ENCODE measurements at places on chromosomes 3 and 15.

GRCh38 chr15:28022181-28022580, 76.9 kb downstream of the OCA2 start:
- no peak for DNase-seq

DNA sequence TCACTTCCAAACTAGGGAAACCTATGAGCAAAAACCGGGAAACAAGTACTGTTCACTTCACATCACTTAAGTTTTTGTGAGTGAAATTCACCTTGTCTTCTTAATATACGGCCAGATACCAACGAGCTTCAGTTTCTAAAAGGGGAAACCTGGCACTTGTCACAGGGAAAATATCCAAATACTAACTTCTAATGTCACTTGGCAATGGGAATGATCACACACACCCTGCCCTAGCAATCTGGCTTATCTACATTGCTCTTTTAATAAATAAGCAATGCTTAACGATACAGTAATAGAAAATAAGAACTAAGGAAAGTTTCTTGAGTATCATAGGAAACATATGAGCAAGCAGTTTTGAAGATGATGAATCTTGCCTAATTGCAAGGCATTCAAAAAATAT, 34.6 kb upstream of the PLOD2 start:
- DNase-seq: no peak

DNA sequence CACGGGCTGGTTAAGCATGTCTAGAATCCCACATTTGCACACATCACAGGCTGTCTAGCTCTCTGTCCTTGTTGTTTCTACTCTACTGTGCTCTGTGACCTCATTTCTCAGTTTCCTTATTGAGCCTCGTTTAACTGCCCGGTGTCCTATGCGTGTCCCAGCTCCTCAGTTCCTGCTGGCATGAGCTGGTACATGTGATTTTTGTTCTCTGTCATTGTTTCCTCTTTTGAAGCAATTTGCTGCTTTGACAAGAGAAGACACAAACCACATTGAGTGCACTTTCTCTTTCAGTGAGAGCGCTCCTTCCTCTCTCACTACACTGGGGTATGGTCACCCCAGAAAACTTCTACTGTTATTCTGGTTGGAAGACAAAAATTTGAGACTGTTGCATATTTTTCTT, 563.5 kb downstream of the PDCD6IP start:
- no peak for DNase-seq

- DNase-seq: no peak
Observed at GRCh38 chr3:155863072-155863784, 7.2 kb upstream of the GMPS start.

GRCh38 chr15:28104326-28104725, 5.2 kb upstream of the OCA2 start:
- no peak for DNase-seq

DNA sequence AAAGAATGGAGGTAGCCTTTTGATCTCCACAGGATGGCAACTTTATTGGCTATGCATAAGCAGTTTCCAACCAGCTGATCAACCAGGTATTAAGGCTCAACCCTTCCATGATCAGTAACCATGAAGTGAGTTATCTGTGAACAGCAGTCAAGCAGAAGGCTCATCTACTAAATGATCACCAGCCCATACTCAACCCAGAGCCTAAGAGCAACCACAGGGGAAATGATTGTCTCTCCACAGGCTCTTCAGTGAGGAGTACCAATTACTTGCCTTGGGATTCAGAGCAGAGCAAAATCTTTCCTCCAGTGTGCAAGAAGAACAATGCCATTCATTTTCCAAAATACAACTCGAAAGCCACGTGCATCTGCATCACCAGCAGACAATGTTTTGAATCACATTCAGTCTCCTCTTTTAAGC, 754.8 kb downstream of the ROBO1 start:
- no peak for DNase-seq

DNA sequence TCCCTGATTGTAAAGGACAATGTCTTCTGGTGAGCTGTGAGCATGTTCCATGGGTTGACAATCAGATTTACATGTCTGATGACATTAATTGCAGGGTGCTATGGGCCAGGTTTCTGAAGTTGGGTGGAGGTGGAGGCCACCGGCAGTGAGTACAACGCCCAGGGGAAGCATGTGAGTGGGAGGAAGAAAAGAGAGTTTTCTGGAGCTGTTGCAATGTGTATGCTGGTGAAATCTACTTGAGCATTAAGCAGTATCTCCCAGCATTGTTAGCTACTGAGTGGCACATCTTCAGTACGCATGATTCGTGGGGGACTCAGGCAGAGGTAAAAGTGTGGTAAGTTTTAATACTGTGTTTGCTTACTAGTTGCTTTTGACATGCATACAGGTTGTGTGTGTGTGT, 26.6 kb downstream of the TMEM45A start:
- DNase-seq: no peak

GRCh38 chr3:112822064-112823055, 24.3 kb downstream of the CD200R1L start:
- DNase-seq: no peak

DNA sequence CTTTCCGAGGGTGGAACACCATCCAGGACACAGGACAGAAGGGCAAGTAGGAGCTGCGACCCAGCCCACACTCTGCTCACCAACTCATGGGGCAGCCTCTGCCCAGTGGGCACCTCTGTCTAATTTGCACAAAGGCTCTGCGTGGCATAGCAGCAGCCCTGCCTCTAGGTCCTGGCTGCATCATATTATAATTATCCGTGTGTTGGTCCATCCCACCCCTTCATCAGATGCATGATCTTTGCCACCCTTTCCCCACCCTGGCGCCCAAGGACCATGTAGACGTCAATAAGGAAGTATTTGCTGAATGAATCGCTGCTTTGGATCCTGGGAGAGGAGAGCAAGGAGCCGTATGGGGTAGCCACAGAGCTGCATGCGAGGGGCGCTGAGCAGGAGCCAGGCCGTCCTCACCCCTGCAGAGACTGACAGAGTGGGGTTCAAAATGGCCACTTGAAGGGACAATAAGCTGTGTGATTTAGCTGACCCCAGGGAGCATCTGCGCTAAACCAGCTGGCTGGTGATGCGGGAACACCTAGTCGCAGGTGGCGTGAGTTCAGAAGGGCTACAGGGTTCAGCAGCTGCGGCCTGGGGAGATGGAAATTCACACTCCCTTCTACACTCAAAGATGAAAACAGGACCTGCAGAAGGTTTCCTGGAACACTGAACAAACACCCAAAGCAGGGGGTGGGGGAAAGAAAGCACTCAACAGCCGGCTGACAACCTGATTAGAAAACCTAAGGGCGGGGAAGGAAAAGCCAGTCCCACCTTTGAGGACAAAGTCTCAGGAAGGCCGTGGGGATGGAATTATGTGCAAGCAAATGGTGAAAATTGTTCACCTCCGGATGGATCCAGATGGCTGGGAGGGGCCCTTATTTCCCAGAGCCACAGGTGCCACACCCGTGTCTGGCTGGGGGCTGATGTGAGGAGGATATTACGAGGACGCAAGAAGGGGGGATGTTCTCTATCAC, 6.4 kb downstream of the MGLL start:
- no peak for DNase-seq

GRCh38 chr3:149011676-149012075, 20.3 kb downstream of the GYG1 start:
- DNase-seq: no peak

DNA sequence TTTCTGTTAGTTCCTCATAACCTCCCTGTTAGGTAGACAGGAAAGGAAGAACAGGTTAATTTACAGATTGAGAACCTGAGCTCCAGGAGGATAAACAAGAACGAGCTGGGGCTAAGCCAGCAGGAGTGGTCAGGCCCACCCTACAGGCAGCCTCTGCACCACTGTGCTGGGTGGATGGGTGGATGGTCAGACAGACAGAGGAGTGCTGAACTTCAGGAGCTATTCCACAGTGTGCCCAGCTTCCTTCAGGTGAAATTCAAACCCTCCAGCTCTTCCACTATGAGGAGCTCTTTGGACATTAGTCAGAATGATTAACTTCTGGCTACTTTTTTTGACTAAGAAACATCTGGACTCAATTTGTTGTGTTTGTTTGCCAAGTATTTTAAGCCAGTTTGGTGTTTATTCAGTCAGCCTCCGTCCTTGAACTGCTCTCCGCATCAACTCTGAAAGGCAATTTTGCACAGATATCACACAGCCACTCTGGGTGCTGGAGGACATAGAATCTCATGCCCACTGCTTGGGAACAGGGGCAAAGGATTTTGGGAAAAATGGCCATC, 361.9 kb downstream of the CLSTN2 start:
- DNase-seq: no peak

GRCh38 chr3:99720985-99721632, 82.7 kb downstream of the COL8A1 start:
- DNase-seq: no peak

GRCh38 chr3:113719758-113720157, 23.3 kb upstream of the USF3 start:
- DNase-seq: no peak

DNA sequence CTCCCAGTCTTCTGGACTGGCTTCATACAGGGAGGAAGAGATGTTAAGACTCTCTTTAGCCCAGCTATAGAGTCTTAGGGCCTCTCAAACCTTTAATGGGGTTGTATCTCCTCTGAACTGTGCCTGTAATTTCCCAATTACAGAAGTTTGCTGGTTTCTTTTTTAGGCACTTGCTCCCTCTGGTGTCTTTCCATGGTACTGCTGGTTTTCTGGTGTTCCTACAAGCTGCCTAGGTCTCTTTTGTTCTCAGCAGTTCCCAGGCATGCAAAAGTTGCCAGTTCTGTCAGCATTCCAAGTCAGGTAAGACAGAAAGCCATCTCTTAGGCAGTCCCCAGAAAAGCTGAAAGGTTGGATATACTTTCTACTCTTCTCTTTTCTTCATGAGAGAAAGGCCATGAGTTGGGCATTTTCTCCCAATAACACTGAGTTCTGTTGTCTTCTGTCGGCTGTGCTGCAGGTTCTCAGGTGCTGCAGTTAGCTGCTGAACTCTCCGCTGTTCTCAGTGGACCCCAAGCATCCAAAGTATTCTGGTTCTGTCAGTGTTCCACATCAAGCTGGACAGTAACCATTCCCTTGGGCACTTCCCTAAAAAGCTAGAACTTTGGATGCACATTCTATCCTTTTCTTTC, 54.4 kb upstream of the EHHADH start:
- DNase-seq: no peak

DNA sequence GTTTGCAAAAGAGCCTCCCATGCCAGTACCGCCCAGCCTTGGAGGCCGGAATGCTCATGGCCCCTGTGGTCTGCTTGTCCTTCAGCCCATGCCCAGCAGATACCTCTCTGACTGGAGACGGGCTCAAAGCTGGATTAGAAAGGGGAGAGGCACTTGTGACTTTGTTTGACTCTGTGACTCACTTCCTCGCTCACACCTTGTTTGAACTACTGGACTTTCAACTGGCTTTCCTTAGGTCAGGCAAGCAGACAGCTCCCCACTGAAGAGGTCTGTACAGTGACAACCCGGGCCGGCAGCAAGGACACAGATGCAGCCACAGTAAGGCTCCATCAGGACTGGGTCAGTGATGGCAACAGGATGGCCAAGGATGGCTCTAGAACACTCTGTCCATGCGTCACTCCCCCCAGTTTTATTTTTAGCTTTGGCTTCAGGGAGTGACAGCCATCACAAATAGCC, 98.6 kb upstream of the ABHD17C start:
- DNase-seq: no peak
